ENCODE measurements at places on chromosomes 1 and 21. TPM values are rescaled to one million over a fixed set of nuclear protein-coding genes. Genes with fewer than 3 reads are reported as not detected.

CRYAA gene
- total RNA-seq, result not detected

XCL2 gene
- total RNA-seq, result not detected

PARS2 gene
- total RNA-seq, result 3.1 TPM

GPR52 gene
- total RNA-seq, result 3.5 TPM

- no peaks in the 10 kb centered on the region for H3K36me3 ChIP-seq
- H3K4me1 ChIP-seq, result no peaks in the 10 kb centered on the region
- no peaks in the 10 kb centered on the region for H3K27me3 ChIP-seq
- no peak overlapping the region for H3K27ac ChIP-seq
- H3K4me3 ChIP-seq, result no peak overlapping the region
Observed at GRCh38 chr1:98557895-98558294, 103.6 kb upstream of the SNX7 start.

DNA sequence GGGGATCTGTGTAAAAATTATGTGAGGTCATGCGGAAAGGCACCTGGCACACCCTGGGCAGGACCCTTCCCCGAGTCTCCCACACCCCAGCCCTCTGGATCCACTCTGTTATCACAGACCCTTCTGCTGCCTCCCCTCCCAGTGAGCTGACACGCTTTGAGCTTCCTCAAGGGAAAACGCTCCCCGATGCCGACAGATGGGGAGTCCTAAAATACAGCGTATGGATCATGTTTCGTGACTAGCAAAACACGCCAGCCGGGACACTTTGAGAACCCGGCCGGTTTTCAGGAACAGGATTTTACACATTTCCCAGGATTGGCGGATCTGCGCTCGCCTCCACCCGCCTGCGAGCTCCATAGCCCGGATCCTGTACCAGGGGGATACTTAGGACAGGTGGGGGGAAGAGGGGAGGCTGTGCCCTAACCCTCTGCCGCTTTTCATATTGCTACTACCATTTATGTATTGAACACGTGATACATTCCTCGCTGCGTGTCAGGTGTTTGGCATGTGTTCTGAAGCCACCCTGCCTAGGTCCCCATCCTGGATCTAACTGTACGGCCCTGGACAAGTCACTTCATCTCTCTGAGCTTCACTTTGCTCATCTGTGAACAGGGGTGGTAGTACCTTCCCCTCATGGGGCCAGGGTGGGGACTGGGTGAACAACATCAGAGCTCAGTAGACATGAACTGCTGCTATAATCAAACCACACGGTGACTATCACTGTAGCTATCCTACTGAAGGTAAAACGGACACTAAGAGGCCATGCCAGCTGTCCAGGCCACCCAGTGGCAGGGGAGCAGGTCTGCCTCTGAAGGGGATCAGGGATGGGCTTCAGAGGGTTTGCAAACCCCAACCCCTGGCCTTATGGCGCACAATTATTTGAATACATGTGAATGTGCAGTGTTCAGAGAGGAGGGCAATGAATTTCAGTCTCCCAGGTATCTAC lies 63.2 kb downstream of the SSBP3 start:
- no peak overlapping the region for H3K27ac ChIP-seq
- H3K27me3 ChIP-seq, result no peaks in the 10 kb centered on the region
- H3K4me3 ChIP-seq, result no peak overlapping the region
- peaks cover 10% of the 10 kb centered on the region for H3K4me1 ChIP-seq
- no peak for DNase-seq

- no peak for DNase-seq
- H3K4me3 ChIP-seq, result no peak overlapping the region
- peaks cover 32% of the 10 kb centered on the region for H3K4me1 ChIP-seq
- H3K27me3 ChIP-seq, result no peaks in the 10 kb centered on the region
- no peaks in the 10 kb centered on the region for H3K36me3 ChIP-seq
Observed at GRCh38 chr1:27132624-27133023, 22.3 kb downstream of the SLC9A1 start.

DNA sequence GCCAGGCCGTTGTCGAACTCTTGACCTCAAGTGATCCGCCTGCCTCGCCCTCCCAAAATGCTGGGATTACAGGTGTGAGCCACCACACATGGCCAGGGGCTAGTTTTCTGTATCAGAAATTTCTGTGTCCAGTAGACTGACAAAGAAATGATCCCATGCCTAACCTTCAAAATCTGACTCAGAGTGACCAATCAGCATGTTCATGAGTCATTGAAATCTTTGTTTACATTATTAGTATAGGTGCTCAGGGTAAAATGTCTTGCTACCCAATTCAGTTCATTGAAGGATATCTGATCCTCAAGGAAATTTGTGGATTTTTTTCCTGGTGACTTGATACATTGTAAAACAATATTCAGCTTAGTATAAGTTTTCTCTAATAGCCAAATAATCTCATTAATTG lies 11.0 kb upstream of the LDLRAD2 start:
- no peak overlapping the region for H3K4me3 ChIP-seq
- no peaks in the 10 kb centered on the region for H3K27me3 ChIP-seq
- H3K36me3 ChIP-seq, result no peaks in the 10 kb centered on the region
- H3K27ac ChIP-seq, result no peak overlapping the region
- DNase-seq, result no peak

CKS1B gene
- total RNA-seq, result 72.8 TPM

- H3K36me3 ChIP-seq, result no peaks in the 10 kb centered on the region
- H3K27me3 ChIP-seq, result no peaks in the 10 kb centered on the region
Observed at GRCh38 chr1:65001231-65001792, 35.0 kb upstream of the JAK1 start.

DRAXIN gene
- total RNA-seq, result not detected

GRCh38 chr1:232897949-232898465 lies 52.4 kb upstream of the NTPCR start:
- no peak for DNase-seq
- no peaks in the 10 kb centered on the region for H3K27me3 ChIP-seq
- H3K27ac ChIP-seq, result no peak overlapping the region
- H3K4me3 ChIP-seq, result no peak overlapping the region

- H3K27ac ChIP-seq, result no peak overlapping the region
- H3K4me1 ChIP-seq, result no peaks in the 10 kb centered on the region
- H3K4me3 ChIP-seq, result no peak overlapping the region
- H3K27me3 ChIP-seq, result no peaks in the 10 kb centered on the region
- DNase-seq, result no peak
- H3K36me3 ChIP-seq, result no peaks in the 10 kb centered on the region
Observed at GRCh38 chr1:59238333-59238934, 58.5 kb upstream of the FGGY start.

DNA sequence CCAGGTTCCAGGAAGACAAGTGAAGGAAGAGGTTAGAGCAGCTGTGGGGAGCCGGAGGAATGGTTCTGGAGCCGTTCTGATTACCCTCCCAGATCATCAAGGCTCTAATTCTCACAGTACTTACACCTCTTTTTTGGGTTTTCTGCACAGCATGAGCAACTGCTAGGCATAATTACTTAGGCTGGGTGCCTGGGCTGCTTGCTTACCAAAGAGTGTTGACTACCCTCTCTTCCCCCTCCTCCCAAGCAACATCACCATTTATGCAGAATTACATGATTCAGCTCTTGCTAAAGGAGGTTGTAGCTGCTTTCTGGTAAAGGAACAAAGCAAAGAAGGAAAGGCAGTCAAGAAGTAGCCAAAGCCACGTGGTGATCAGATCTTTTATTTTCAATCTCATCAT lies 397.2 kb downstream of the KCNH1 start:
- DNase-seq, result no peak
- H3K4me1 ChIP-seq, result no peaks in the 10 kb centered on the region
- H3K27me3 ChIP-seq, result no peaks in the 10 kb centered on the region
- no peak overlapping the region for H3K27ac ChIP-seq

DNA sequence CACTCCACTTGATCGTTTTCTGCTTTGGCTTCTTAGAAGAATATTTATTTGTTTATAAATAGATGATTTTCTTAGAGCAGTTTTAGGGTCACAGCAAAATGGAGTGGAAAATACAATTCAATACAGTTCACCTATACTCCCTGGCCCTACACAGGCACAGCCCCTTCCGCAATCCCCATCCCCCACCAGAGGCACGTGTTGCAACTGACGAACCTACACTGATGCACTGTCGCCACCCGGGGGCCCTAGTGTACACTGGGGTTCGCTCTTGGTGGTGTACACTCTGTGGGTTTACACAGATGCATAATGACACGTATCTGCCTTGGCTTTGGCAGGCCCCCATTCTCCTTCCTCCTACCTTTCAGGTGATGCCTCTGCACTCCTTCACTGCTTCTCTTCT lies 8.0 kb downstream of the ECHDC2 start:
- no peaks in the 10 kb centered on the region for H3K4me1 ChIP-seq
- H3K4me3 ChIP-seq, result no peak overlapping the region
- DNase-seq, result no peak
- H3K27ac ChIP-seq, result no peak overlapping the region
- no peaks in the 10 kb centered on the region for H3K27me3 ChIP-seq

MGST3 gene
- total RNA-seq, result 64.7 TPM

DNA sequence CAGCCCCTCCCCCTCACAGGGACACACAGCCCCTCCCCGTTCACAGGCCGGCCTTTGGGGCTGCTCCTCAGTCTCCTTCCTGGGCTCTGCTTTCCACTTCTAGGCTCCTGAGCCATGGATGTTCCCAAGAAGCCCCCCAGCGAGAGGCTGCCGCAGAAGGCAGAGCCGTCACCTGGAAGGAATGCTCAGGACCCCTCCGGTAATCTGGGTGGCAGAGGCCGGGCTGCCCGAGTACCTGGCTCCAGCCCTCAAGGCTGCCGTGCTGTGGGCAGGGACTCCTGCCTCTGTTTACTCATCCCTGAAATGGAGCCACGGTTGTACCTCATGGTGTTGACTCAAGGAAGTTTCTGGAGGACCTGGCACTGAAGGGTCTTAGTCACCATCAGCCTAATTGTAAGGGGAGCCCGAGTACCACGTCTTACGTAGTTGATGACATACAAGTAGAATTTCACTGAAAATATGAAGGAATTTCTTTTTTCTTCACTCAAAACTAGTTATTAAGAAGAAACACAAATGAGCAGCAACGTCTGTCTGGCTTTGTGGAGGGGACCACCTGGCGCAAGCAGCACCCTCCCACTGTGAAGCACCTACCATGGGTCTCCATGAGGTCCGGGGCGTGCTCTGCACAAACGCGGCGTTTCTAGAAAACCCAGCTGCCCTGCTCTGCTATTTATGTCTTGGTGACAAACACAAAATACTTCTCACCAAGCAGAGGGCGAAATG lies 33.7 kb downstream of the PRDM15 start:
- DNase-seq, result no peak
- H3K27ac ChIP-seq, result no peak overlapping the region
- no peaks in the 10 kb centered on the region for H3K36me3 ChIP-seq
- H3K27me3 ChIP-seq, result no peaks in the 10 kb centered on the region
- no peaks in the 10 kb centered on the region for H3K4me1 ChIP-seq
- H3K4me3 ChIP-seq, result no peak overlapping the region

- H3K27me3 ChIP-seq, result no peaks in the 10 kb centered on the region
- peaks cover 26% of the 10 kb centered on the region for H3K4me1 ChIP-seq
- H3K27ac ChIP-seq, result no peak overlapping the region
- H3K4me3 ChIP-seq, result no peak overlapping the region
Observed at GRCh38 chr1:46172321-46172720, 2.6 kb upstream of the TSPAN1 start.

- H3K4me1 ChIP-seq, result no peaks in the 10 kb centered on the region
- no peak overlapping the region for H3K27ac ChIP-seq
- no peaks in the 10 kb centered on the region for H3K27me3 ChIP-seq
- H3K36me3 ChIP-seq, result no peaks in the 10 kb centered on the region
- H3K4me3 ChIP-seq, result no peak overlapping the region
Observed at GRCh38 chr1:170864238-170864637, 71.1 kb upstream of the MROH9 start.

DNA sequence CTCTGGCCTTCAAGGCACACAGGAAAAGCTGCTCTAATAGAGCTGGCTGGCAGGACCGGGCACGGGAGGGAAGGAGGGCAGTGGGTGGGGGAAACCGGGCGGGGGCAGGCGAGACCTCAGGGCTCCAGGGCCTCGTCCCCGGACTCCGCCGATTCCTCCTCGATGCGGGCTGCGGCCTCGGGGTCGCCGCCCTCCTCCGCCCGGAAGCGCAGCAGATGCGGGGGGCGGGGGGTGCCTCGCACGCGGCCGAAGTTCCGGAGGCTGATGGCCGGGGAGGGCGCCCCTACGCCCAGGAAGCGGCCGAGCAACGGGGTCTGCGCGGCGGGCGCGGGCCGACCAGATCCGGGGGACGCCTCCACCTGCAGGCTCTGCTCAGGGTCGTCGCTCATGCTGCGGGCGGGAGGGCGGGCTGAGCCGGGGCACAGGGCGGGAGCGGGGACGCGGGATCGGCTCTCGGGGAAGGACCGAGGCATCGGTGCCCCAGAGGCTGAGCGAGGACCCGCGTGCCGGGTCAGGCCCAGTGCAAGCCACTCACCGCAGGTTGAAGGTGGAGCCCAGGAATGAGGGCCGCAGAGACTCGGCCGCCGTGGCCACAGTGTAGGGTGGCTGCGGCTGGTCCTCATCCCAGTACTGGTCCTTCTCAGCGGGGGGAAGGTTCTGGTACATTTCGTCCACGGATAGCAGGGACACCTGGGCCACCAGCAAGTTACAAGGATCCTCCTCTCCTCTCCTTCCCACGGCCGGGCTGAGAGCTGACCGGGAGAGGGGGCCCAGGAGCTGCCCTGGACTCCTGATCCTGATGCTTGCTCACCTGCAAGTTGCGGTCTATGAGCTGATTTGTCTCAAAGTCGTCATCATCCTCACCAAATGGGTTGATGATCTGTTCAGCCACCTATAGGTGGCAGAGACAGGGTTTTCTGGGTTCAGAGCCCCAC lies 3.6 kb downstream of the BEST4 start:
- peaks cover 27% of the 10 kb centered on the region for H3K4me1 ChIP-seq
- peak overlapping the region; percentile 34 for H3K4me3 ChIP-seq
- peak overlapping the region; percentile 32 for H3K27ac ChIP-seq
- no peak for DNase-seq
- H3K36me3 ChIP-seq, result no peaks in the 10 kb centered on the region

- H3K27ac ChIP-seq, result peak overlapping the region; percentile 92
- no peak for DNase-seq
- H3K27me3 ChIP-seq, result peaks cover 9% of the 10 kb centered on the region
- H3K4me3 ChIP-seq, result no peak overlapping the region
- H3K4me1 ChIP-seq, result peaks cover 30% of the 10 kb centered on the region
Observed at GRCh38 chr1:2310332-2311183, 80.8 kb downstream of the MORN1 start.
